Right forelimb (tissue), 1 donor: ENCODE measurements at places on chromosomes 3 and 15.

DNA sequence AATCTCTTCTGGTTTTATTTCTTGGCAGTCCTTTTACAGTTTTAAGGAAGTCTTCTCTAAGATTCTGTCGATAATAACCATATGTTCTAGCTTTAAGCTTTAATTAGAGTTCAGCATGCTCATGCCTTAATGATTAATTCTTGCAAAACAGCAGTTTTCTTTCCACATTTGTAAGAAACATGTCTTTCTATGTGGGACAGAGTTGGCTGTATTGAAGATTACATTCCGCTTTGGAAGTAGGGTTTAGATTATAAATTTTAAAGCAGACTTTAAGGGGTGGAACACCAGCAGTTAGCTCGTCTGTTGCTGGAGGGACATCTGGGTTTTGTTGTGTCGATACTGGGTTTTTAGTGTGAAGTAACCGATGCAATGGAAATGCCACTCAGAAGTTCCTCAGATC, 35.3 kb downstream of the SQOR start:
- DNase-seq, result no peak

DNA sequence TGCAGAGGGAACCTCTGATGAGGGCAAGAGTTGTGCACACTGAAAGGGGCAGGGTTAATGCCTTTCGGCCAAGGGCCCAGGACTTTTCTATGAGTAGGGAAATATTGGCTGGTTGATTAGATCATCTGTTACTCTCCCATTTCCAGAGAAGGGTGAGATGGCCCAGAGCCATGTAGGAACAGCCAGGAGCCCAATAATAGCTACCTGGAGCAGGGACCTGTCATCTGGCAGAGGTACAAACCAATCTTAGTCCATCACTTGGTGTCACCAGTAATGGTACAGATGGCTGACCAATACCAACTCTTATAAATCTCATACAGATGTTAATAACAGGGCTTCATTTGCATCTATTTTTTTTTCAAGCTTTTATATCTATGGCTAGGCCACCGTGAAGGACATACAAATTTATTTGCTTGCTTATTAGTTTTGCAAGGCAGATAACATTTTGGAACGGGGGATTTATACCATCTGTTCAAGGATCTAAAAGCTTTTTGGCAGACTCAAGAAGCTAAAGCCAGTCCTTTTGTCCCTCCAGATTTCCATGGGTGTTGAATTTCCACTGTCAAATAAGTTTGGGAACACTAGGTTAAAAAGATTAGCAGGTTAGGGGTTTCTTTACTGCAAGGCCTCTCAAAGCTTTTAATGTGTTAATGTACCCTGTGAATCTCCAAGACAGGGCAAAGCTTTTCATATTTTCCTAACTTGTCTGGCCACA, 79.3 kb downstream of the TNIK start:
- DNase-seq, result no peak

- DNase-seq, result no peak
Observed at GRCh38 chr15:90563463-90563862, 33.7 kb downstream of the CRTC3 start.

- DNase-seq, result no peak
Observed at GRCh38 chr3:122609798-122610559, 32.5 kb downstream of the PARP15 start.

DNA sequence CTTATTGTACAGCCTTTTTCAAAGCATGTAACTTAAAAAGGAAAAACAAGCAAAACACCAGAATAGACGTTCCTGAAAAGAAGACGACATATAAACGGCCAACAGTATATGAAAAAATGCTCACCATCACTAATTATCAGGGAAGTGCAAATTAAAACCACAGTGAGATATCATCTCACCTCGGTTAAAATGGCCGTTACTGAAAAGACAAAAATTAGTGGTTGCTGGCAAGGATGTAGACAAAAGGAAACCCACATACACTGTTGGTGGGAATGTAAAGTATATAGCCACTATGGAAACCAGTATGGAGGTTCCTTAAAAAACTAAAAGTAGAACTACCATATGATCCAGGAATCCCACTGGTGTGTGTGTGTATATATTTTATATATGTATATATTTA, 64.5 kb upstream of the MLF1 start:
- DNase-seq, result no peak

DNA sequence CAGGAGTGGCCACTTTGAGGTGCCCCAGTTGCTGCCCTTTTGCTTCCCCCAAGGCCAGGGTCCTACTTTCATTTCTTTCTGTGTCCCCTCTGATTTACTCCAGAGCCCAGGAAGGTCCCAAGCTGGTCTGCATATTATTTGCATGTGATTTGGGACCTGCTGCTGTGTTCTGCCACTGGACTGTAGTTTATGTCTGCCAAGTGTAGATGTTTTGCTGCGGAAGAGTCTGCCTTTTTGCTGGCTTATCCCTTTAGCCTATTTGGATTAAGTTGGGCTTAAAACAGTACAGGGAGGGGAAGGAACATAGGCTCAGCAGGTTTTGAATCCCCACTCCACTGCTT, 21.4 kb downstream of the NOX5 start:
- DNase-seq, result no peak

- no peak for DNase-seq
Observed at GRCh38 chr3:17740721-17741141, 1.7 kb downstream of the TBC1D5 start.

DNA sequence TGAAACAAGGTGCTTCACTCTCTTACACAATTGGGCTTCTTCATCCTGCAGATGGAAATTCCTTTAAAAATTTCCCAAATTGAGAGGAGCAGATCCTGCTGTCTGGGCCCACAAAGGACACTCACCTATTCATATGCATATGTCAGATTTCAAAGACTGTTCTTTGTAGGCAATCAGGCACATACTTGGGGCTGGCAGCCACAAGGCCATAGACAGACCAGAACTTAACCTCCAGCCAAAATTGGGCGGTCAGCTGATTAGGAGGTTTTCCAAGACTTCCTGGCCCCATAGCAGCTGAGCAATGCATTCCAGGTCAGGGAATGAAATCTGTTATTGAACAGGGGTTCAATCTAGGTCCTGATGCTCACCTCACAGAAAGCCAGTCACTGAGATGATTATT, 15.0 kb upstream of the HPS3 start:
- no peak for DNase-seq

GRCh38 chr3:126399351-126399735, 4.6 kb downstream of the CFAP100 start:
- no peak for DNase-seq

DNA sequence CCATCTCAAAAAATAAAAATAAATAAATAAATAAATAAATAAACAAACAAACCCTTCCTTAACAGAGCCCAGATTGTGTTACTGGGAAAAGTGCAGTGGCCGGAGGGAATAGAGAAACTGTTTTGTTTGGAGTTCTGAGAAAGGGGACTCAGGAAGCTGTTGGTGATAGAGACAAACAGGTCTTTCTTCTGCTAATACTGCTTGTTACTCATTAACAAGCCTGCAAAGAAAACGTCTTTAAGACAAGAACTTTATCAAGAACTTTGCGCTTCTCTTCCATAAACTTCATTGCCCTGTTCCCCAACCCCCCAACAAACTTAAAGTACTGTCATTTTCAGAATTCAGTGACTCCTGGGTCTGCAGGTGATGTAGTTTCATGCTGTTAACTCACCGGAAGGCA, 68.8 kb upstream of the GSK3B start:
- DNase-seq, result no peak

DNA sequence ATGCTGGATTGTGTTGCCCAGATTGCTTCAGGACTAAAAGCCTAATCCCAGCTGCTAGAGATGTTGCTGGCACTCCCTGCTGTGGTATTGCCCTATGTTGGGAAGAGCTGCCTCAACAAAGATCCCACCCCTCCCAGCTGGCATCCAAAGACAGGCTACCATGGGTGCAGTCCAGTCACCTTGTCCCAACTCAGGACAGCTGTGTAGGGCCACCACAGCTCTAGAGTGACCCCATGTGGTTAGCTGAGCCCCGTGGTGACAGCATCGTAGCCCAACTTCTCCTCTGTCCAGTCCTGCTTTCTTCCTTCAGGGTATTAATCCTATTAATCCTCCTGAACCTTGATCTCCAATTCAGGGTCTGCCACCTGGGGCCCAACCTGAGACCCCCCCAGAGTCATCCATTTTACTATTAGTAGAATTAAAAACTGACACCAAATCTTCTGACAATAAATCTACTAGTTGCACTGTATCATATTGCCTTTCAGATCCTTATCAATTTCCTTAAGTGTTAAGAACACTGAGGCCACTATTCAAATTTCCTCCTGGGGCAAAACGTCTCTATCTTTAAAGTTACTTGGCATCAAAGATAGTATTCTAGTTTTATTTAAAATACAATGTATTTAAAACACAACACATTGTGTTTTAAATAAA, 83.5 kb downstream of the AQP9 start:
- DNase-seq, result no peak

- DNase-seq, result no peak
Observed at GRCh38 chr3:175070946-175071345, 211.8 kb downstream of the NAALADL2 start.

GRCh38 chr15:101427606-101428487, 61.7 kb downstream of the PCSK6 start:
- no peak for DNase-seq

- no peak for DNase-seq
Observed at GRCh38 chr3:141656771-141657170, 81.3 kb upstream of the RNF7 start.

DNA sequence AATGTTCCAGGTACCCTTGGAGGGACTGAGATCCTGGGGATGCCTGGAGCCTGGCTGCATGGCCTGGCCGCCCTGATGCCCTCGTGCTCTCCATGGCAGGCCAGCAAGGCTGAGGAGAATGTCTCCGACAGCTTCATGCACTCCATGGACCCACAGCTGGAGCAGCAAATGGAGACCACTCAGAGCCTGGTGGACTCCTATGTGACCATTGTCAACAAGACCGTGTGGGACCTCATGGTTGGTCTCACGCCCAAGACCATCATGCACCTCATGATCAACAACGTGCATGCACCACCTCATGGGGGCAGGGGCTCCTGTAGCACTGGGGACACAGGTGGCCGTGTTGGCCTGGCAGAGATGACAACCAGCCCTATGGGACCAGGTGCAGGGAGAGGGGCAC, 19.7 kb downstream of the GOLGA6A start:
- DNase-seq, result peak; percentile 11

DNA sequence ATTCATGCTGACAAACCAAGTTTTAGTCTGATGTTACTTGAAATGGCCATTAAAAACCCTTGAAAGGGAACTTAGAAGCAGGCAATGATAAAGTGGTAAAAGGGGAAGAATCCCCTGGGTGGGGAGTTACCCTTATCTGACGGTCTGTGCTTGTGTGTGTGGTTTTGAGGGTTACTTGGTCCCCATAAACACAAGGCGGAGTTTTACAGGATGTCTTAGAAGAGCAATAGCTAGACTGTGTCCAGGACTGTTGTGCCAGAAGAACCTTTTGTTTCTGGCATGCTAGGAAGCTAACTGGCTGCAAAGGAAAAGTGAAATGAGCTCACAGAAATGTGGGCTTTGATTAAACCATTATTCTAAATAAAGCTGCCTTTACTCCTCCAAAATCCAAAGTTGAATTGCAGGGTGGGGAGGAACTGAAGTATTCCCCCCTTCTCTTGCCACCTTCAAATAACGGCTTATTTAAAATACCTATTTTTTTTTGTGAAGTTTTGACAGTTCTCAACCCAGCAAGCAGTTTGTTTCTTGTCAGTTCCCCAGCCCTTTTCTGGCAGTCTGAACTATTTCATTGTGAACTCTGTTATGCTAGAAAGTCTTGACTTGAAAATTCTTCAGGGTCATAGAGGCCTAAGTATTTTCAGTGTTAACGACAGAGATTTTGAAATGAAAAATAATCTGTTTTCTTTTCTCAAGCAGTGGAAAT, 443.5 kb downstream of the OTOL1 start:
- DNase-seq, result peak; percentile 52

DNA sequence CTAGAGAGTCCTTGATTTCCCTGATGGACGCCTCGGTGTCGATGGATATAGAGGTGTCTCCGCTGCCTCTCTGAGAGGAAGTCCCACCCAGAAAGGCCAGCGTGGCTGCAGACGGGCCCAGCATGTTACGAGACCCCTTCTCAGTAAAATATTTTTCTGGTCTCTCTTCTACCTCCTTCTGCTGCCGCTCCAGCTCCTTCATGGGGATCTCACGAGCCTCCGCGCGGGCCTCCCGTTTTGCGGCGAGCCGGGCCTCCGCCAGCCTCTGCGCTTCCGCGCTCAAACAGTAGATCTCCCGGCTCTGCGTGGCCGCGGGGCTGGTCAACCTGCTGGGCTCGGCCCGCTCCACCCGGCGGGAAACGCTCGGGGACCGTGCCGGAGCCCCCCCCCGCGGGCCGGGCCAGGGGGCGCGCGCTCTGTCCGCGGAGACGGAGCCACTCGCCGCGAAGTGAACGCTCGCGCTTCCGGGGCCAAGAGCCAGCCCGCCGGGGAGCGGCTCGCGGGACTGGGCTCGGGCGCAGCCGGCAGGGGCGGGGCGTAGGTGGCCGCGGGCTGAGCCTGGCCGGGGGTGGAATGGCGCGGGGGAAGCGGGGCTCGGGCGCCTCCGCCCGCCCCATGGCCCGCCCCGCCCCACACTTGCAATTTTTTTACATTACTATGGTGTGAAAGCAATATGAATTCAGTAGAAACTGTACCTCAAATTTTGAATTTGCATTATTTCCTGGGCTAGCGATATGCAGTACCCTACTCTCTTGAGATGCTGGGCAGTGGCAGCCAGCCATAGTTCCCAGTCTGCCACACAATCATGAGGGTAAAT, 10.2 kb upstream of the KCNMB3 start:
- DNase-seq, result peak; percentile 77

DNA sequence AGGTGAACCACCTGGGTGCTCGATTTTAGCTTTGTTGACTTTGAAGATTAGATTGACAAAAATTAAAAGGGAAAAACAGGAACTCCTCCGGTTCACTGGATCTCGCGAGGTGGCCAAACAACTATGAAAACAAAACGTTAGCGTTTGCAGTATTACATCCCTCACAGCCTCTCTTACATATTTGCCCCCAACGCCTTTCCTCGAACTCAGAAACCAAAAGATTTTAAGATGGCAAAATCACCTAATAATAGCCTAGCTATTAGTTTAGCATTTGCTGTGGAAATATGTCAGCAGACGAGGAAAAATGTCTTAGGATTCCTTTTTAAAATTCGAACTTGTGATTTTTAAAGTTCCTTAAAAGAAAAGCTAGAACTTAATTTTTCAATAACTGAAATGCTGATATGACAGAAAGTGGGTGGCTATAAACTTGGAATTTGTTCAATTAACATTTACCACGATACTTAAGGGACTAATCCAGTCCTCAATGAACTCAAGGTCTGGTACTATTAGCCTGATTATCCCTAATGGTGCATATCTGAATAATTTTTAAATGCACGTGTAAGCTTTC, 491 bp upstream of the SENP7 start:
- no peak for DNase-seq
